Left forelimb (tissue), 1 donor: ENCODE measurements at places on chromosomes 12 and 14.

GRCh38 chr12:97597031-97597751 lies 134.6 kb downstream of the RMST start:
- no peak for DNase-seq

GRCh38 chr12:51717326-51717925 lies 126.4 kb downstream of the SCN8A start:
- no peak for DNase-seq

DNA sequence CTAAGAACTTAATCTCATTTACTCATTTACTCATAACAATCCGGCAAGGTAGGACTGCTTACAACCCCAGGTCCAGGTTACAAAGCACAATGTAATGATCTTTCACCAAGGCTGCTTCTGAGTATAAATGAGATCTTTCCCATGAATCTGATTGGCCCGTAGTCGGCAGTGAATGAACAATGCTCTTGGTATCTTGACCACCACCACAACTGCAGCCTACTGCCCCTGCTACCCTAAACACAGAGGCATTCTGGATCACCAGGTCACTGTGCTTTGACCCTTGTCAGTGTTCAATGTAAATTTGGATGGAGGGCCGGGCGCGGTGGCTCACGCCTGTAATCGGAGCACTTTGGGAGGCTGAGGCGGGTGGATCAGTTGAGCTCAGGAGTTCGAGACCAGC lies 15.9 kb downstream of the FAM181A start:
- DNase-seq = no peak

- DNase-seq = no peak
Observed at GRCh38 chr14:56821177-56821576, 10.9 kb upstream of the OTX2 start.

DNA sequence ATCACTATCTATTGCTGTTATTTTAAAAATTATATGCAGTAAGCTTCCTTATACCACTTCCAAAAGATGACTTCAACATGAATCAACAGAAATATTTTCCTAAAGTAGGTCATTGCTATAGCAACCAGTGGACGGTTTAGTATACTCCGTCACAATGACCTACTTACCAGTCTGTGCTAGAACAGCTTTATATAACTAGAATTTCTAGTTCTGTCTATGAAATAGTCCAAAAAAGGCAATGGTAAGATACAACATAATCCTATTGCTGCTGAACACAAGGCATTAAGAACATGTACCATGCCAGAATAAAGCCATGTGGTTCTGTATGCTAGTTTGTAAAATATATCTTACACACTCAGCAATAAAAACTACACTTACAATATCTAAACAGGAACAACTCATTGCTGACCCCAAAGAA lies 40.7 kb upstream of the MTERF2 start:
- DNase-seq = no peak

DNA sequence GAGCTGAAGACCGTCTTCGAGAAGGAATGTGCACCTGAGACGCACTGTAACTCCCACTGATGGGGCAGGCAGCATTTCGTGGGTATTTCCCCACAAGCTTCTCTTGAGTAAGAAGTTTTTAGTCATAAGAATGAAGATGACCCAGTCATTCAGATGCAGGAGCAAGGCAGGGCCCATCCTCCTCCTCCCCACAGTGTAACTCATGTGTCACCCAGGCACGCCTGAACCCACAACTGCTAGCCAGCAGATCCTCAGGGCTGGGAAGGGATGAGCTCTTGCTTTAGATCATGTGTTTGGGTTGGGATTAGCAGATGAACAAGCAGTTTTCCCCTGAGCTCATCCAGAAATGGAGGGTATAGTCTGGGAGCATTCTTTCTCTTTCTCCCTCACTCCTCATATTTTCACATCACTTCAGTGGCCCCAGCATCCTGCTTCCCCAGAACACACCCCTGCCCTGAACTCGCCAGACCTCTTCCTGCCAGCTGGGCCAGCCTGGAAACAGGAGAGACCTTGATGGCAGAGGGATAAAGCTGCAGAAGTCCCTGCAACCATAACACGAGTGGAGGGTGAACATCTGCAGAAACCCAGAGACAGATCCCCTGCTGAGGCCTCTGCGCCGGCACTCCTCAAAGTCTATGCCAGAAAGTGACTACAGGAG lies 73.3 kb downstream of the B4GALNT3 start:
- DNase-seq = no peak

GRCh38 chr14:103928011-103928890 lies at the start of gene TDRD9:
Gene TDRD9 (plus strand): TSS chr14:103928456. CDS start chr14:103928510, 54 bp downstream.
- no peak for DNase-seq

- no peak for DNase-seq
Observed at GRCh38 chr12:104890476-104891096, 67.5 kb downstream of the SLC41A2 start.

DNA sequence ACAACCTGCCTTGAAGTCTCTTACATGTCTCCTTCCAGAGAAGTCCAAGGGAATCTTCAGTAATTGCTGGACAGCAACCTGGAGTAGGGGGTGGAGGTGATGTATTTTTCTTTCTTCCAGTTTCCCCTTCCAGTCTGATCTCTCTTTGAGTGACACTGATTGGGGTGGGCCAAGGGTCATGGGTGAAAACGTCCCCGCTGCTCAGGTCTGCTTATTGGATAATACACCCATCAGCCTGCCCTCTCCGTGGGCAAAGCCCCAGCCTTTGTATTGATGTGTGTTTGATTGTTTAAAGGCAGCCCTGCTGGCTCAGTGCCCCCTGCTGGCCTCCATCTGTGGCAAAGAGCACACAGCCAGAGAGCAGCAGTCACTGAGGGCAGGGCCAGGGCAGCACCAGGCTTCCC lies 35.7 kb upstream of the ATP2A2 start:
- DNase-seq = no peak

- no peak for DNase-seq
Observed at GRCh38 chr12:53627919-53628318, 1.7 kb upstream of the ATF7 start.

GRCh38 chr14:41072776-41073175 lies 533.9 kb upstream of the LRFN5 start:
- DNase-seq = no peak

- DNase-seq = no peak
Observed at GRCh38 chr12:122215771-122216170, 10.1 kb downstream of the DIABLO start.

DNA sequence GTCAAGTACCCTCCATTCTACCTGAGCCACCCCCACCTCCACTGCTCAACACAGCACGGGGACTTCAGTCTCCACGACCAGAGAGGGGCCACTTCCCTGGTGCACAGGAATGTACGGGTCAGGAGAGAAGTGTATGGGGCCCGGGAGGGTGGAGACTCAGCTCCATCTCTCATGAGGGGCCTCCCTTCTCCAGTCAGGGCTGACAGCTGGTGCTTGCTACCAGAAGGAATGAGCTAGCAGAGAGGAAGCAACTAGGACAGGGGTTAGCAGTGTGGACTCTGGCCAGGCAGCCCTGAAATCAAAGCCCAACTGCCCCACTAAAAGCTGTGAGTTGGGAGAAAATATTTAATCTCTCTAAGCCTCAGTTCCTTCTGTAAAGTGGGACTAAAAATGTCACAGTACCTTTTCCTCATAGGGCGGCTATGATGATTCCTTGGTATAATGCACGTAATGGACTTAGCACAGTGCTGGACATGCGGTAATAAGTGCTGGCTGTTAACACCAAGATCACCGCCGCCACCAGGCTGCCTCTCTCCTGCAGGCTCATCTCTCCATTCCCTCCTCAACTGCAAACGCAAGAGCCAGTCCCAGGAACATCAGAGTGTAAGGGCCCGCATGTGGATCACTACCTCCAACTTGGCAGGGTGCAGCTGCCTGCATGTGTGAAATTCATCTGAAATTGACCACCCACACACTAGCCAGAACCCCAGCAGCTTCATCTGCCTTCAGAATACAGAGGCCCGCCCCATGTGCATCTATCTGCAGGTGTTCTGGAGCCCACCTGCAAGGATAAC lies 14.6 kb downstream of the ACTN1 start:
- DNase-seq = no peak

DNA sequence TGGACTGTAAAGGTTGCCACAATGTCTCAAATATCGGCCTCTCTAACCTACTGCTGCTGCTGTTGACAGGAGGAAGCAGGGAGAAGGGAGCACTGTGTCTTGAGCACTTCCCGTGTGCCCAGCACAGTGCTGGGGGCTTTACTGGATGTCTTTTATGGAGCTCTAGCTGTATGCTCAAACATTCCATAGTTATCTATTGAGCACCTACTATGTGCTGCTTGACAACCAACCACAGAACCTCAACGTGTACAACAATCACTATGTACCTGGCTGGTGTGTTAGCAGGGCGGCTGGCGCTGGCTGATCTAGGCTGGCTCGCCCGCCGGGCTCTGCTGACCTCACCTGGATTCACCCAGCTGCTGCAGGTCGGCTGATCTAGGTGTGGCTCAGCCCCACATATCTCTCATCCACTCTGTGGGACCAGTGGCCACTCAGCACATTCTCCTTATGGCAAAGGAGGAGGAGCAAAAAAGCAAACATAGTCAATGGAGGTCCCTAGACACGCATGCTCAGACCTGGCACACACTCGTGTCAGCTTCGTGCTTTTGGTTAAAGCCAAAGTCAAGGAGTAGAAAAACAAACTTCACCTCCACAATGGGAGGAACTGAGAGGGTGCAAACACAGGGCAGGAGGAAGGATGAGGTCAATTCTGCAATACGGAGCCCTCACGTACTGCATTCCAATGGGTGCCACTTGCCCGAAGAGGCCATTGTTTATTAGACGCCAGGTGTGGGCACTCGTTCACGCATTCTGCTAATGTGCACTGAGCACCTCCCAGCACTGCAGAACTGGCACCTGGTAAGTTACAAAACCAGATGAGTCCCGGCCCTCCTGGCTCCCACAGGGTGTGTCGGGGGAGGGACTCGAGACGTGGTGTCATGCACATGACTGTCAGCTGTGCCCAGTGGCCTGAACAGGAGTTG lies 147.2 kb downstream of the SCARB1 start:
- DNase-seq = no peak

- DNase-seq = no peak
Observed at GRCh38 chr12:28367993-28368392, 177.7 kb downstream of the CCDC91 start.
